ENCODE measurements at places on chromosomes 7 and 10. TPM values are rescaled to one million over a fixed set of nuclear protein-coding genes. Genes with fewer than 3 reads are reported as not detected.

Gene SLC16A9
- total RNA-seq: 1.8 TPM

Gene UTF1
- not detected for total RNA-seq

Gene PTEN
- 82.0 TPM for total RNA-seq

Gene AMPH
- 1.5 TPM for total RNA-seq

Gene PLAU
- total RNA-seq: 52.7 TPM

Gene GHRHR
- not detected for total RNA-seq

Gene GIMAP7
- not detected for total RNA-seq
